Anterior cingulate cortex (tissue), 58 donors: ENCODE measurements at places on chromosomes 12 and 14.

DNA sequence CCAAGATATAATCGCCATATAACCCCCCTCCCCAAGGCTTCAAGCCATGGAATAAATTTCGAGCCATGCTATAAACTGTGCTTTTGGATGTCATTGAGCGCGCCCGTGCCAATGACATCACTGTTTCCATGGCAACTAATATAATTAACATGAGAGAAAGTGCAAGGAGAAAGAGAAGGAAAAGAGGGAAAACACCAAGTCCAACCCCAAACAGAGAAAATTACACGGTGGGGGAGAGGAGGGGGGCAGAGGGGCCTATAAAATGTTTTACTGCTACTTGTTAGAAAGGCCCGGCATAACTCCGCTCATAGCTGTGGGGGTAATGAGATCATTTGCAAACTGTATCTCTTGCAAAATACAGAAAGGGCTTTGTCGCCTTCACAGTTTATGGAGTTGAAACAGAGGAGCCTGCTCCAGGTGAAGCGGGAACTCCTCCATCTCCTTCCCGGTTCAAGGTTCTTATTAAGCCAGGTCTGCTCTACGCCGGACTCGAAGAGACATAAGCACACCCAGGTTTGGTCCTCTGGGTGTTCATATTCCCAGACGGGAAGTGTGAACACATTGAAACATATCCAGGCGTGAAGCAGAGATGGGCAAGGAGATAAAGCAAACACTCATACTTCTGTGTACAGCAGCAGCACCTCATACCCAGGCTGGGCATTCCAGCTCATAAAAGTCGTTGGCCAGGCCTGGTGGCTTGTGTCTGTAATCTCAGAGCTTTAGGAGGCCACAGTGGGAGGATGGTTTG is 99.1 kb upstream of the MAP1LC3B2 start:
- DNase-seq, result no peak

- no peak for DNase-seq
Measured at GRCh38 chr12:22802883-22803630, 178.1 kb downstream of the ETNK1 start.

DNA sequence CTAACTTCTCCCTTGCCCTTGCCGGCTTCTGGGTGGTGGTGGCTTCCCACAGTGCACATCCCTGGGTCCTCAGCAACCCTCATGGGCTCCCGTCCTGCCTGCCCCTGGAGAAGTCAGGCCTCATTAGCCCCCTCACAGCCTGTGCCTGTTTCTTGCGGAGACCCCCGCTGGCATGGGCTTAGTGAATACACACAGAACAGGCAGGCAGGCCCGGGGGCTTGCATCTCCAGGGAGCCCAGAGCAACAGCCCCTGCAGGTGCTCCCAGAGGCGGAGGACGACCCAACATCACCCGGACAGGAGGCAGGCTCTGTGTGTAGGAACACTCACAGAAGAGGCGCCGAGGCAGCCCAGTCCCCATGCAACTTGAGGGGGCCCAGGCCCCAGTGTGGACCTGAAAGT is 25.1 kb upstream of the FBRSL1 start:
- DNase-seq, result no peak

- DNase-seq, result no peak
Measured at GRCh38 chr12:63941166-63941800, 96.8 kb downstream of the SRGAP1 start.

GRCh38 chr14:23539248-23540140 is 12.1 kb downstream of the ZFHX2 start:
- DNase-seq, result peak; percentile 51

GRCh38 chr12:62913380-62913779 is 21.6 kb downstream of the PPM1H start:
- DNase-seq, result no peak

- DNase-seq, result no peak
Measured at GRCh38 chr12:88893801-88894200, 313.5 kb upstream of the KITLG start.
